Pons (tissue), 1 donor: ENCODE measurements at places on chromosomes 1 and 21.

DNA sequence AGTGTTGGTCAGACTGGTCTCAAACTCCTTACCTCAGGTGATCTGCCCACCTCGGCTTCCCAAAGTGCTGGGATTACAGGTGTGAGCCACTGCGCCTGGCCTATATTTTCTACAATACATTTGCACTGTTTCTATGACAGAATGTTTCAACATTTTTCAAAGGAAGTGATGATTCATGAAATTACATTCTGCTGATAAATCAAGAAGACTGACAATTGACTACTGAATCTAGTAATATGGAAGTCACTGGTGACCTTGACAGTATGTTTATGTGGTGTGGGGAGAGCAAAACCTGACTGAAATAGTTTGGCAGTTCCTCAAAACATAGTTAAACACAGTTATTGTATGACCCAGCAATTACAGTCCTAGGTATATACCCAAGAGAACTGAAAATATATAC is 18.1 kb downstream of the LRIF1 start:
- DNase-seq = no peak

GRCh38 chr21:27171707-27172106 is 204.8 kb upstream of the ADAMTS5 start:
- DNase-seq = no peak

- DNase-seq = no peak
Observed at GRCh38 chr21:19853061-19853460, 1145.1 kb upstream of the NCAM2 start.

DNA sequence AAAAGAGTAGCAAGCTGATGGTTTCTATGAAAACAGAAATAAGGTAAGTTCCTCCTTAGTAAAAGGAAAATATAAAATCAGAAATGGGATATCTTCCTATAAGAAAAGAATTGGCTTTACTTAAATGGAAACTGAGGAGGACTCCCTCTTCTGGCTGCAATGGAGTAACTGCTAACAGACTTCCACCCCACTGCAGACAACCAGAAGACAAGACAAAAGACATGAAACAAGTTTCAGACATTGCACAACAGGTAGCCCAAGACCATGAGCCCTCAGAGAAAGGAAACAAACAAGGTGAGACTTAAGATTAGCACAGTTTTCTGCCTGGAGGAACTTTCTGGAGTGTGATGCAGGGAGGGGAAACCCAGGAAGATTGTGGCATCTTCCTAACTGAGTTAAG is 17.0 kb upstream of the OLFML2B start:
- DNase-seq = no peak

- DNase-seq = no peak
Observed at GRCh38 chr1:184062640-184063286, 11.2 kb downstream of the TSEN15 start.

DNA sequence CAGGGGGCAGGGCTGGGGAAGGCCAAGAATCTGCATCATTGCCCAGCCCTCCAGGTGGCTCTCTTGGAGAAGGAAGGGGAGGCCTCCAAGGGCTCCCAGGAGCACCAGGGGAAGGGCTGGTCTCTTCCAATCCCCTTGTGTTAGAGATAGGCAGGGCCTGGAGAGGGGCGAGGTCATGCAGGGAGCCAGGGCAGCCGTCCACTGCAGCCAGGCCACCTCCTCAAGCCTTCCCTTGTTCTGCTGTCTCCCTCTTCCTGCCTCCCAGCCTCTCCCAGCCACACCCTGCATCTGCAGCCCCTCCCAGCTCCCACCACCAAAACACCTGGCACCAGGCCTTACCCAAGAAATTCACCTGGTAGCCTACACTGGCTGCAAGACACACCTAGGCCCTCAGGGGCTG is 105.3 kb upstream of the IFFO2 start:
- DNase-seq = no peak

- DNase-seq = no peak
Observed at GRCh38 chr21:16956824-16957223, 556.0 kb upstream of the CXADR start.

DNA sequence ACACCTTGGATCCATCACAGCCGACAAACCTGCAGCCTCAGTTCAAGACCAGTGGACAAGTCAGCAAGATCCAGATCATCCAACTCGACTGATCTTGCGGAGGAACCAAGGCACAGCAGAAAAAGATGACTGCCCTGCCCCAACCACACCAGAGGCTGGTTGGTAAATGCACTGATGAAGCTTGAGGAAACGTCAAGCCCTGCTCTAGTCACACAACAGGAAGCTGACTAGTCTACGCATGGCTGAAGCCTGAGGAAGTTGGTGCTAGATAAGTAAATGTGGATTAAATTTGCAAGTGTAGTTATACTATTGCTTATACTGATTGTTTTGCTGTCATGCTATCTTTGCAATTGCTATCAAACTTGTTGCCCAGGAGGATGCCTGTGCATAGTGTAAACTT is 89.0 kb downstream of the LIPI start:
- no peak for DNase-seq

DNA sequence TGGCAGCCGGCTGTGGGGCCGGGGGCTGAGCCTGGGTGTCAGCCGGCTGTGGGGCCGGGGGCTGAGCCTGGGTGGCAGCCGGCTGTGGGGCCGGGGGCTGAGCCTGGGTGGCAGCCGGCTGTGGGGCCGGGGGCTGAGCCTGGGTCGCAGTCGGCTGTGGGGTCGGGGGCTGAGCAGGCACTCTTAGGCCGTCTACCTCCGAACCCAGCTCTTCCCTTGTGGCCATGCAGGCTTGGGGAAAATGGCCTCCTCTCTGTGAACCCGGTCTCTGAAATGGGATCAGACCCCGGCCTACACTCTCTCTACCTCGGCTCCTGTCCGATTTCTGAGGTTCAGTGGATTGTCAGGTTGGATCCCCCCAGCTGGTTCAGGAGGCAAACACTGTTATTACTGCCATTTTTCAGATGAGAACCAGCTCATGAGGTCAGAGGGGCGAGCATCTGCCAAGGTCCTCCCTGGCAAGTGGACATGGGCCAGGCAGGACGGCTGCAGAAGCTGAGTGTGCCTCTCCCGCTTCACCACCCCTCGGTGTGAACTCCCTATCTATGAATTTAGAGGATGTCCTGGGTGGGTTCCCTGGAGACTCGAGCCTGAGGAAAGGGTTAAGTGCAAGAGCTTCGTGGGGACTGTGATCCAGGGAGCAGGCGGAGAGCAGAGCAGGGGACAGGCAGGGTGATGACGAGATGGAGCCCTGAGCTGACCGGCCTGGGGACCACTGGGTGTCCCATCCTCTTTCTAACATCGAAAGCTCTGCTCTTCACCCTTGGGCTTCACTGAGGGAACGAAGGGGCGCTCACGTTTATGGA is 10.9 kb upstream of the COL18A1 start:
- no peak for DNase-seq

DNA sequence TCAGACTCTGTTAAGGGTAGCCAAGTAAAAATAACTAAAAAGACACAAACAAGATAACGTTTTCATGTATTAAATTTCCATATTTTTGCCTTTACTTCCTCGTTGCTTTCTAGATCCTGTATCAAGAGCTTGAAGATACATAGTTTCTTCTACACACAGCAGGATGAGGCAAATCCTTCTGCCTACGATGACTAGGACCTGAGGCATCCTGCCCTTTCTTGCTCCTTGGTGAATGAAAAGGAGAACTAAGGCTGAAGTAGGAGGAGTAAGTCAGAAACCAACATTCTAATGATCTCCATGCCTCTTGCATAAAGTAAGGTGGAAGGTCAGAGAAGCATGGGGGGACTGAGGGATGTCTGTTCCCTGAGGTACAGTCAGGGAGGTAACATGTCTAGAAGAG is 102.6 kb downstream of the GPATCH2 start:
- no peak for DNase-seq
